ENCODE measurements at places on chromosomes 7 and 10.

DNA sequence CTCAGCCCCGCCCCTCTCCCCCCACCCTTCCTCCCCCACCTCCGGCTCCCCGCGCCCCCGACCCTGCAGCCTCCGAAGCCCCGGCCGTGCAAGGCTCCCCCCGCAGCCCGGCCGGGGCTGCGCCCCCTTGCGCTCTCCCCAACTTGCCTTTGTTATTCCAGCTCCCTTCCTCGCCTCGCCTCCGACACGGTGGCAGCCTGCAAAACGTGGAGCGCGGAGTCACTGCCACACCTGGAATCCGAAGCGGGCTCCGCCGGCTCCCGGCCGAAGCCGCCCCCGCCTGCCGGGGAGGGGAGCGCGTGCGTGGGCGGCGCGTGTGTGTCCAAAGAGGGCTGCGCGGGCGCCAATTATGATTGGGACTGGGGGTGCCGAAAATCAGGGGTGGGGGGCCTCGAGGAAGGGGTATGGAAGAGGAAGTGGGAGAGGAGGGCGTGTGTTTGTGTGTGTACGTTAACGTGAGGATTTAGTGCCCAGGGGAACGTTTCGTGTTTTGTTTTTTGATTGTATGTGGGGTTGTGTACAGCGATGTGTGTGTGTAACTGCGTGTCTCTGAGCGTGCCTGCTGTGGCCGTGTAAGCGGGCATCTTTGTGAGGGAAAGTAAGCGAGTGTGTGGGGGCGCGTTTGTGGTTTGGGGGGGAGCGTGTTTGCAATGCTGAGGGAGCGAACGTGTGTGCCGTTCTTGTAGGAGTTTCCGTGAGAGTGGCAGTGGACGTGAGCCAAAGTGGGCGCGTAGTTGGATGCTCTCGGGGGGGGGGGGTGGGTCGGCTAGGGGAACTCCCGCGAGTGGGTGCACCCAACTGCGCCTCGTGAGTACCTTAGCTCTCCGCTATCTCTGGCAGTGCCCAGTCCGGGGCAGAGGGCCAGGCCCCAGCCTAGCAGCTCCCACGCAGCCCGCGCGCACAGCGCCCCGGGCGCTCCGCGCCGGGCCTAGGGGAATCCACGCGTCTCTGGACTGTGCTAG lies 1.2 kb upstream of the ZMIZ1 start:
- peak; percentile 65 for DNase-seq

DNA sequence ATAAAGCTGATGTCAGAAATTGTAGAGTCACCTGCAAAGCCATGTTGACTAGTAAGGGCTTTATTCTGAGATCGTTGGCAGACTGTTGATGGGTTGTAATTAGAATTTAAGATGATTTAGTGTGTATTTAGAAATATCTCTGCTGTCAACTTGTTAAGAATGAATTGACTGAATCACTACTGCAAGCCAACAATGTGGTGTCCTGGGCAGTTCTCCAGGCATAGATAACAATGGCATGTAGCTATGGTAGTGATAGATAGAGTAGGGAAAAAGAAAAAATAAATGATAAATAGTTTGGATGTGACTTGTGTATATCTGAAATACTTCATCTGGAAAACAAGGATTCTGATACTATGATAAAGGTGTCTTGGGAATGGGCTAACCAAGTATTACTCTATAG lies 640.2 kb downstream of the ARL4A start:
- no peak for DNase-seq

GRCh38 chr7:42227936-42228591 lies 8.9 kb downstream of the GLI3 start:
- DNase-seq, result no peak

DNA sequence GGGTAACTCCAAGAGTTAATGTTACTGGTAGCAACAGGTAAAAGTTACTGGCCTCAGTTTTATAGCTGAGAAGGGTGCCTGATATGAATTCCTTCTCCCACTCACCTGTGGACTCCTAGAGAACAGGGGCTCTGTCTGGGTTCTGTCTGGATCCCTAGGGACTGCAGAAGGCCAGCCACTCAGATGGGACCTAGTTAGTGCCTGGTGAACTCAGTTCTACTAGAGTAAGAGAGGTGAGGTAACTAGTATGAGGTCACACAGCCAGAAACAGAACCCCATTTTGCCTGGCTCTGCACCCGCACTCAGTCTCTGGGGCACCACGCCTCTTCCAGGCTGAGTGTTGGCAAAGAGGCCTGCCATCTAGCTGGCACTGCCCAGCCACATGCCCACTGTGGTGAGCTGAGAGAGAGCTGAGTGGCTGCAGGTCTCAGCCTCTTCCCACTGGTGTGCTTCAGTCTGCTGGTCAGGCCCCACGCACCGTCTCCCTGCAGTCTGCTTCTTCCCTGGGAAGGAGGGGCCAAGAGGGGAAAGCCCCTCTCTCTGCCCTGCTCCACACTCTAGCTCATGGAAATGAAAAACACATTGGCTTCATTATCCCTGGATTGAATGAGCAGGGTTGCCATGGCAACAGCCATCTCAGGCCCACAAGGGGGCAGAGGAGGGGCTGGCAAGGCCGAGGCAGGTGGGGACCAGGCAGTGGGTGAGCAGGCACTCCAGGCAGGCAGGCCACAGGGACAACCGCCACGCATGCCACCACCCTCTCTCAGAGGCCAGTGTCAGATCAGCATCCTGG lies 110.6 kb downstream of the ZMIZ1 start:
- no peak for DNase-seq

- no peak for DNase-seq
Observed at GRCh38 chr10:57699944-57700343, 567.8 kb downstream of the IPMK start.

GRCh38 chr10:29026802-29027580 lies 261.9 kb upstream of the LYZL1 start:
- no peak for DNase-seq

GRCh38 chr10:121952226-121952625 lies 22.8 kb downstream of the NSMCE4A start:
- no peak for DNase-seq

DNA sequence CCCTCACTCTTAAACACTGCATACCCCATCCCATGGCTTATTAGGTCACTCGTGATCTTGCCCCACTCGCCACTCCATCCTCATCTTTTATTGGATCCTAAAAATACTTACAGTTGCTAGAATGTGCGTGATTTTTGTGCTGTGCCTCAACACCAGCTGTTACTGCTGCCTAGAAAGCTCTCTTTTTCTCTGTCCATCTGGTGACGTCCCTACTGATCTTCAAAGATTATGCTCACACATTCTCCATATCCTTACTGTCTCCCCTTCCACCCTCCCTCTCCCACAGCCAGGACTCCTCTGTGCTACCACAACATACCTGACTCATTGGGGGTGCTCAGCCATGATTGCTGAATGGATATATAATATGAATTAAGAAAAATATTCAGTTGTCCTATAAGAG lies 42.0 kb downstream of the CDK6 start:
- no peak for DNase-seq

DNA sequence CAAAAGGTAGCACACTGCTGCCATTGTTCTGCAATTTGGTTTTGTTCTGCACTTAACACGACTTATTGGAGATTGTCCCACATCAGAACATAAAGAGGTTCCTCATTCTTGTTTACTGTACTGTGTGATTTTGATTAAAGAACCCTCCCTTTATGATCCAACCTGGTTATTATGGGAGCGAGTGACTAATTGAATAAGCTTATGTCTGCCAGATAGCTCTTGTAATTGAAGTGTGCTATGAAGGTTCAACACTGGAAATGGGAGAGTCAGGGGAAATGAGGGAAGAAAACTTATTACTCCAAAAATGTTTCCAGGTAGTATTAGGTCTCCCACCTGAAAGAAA lies 33.9 kb downstream of the CASP7 start:
- DNase-seq, result no peak

- no peak for DNase-seq
Observed at GRCh38 chr10:27482984-27483956, 20.8 kb upstream of the RAB18 start.

DNA sequence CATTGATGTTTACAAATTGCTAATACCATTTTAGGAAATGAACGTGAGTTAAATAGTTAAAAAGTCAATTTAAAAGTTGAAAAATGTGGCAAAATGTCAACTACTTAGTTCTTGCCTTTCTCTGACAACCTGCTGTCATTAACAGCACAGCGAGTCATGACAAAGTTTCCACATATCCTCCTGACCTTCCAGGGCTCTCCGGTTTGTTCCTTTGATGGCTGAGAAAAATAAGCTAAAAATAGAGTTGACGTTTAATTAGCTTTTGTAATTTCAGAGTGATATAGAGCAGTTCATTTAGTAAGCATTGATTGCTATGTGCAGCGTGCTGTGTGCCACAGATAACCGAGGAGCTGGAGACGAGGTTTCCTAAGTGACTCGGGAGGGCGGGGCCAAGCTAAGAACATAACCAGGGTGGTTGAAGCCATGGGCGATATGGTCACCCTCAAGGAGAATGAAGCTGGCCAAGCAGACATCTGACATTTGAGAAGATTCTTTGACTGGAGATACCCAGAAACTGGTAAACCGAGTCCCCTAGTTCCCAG lies 47.9 kb downstream of the OGDH start:
- DNase-seq, result no peak

GRCh38 chr7:47358944-47359588 lies 222.8 kb downstream of the TNS3 start:
- DNase-seq, result no peak

GRCh38 chr10:129814681-129815646 lies 149.1 kb downstream of the EBF3 start:
- no peak for DNase-seq

DNA sequence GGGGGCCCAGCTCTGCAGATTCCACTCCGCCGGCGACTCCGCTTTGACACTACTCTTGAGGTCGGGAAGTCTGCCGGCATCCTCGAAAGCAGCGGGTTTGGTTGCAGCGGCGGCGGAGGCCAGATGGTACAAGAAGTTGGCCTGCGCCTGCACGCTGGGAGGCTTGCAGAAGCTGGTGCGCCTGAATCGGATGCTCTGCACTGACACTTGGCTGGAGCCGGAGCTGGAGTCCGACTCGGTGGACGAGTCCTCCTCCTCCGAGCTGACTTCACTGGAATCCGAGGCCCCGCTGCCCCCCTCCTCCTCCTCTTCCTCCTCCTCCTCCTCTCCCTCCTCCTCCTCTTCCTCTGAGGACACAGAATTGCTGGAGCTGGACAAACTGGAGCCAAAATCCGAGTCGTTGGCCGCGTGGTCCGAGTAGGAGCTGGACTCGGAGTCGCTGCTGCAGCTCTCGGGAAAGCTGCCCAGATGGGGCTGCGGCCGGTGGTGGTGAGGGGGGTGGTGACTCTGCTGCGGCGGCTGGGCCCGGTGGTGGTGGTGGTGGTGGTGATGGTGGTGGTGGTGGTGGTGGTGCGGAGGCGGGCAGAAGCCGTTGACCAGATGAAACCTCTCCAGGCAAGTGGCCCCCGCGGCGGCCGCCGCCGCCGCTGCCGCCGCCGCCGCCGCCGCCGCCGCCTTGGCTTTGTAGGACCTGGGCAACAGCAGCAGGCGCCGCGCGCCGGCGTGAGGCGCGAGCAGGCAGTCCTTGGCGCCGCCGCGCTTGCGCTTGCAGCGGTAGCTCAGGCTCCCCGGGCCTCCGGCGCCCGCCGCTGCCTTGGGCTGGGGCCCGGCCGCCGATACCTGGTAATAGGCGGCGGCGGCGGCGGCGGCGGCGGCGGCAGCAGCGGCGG lies 9.0 kb downstream of the SKIDA1 start:
- DNase-seq, result no peak

- no peak for DNase-seq
Observed at GRCh38 chr7:66142334-66142733, 27.7 kb downstream of the CRCP start.

DNA sequence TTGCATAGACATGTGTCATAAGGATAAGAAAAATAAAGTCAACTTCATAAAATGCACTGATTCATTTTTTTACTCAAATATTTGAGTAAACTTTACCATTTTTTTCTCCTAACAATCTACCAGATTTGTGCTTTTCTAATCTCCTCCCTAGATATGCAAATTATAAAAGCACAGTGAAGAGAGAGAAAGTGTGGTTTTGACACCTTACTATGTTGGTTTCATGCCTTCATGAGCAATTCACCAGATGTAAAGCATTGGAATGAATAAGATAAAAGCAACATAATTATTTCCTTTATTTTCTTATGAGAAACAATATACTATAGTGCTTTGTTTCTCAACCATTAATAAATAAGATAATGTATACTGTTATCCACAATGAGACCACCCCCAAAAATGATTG lies 432.5 kb upstream of the PCDH15 start:
- DNase-seq, result no peak

GRCh38 chr7:15851201-15851600 lies 164.7 kb upstream of the MEOX2 start:
- DNase-seq, result no peak
